ENCODE measurements at places on chromosomes 2 and 18.

- DNase-seq, result no peak
Observed at GRCh38 chr2:127361929-127362885, 25.6 kb downstream of the MAP3K2 start.

GRCh38 chr2:43846140-43846793 lies 7.5 kb downstream of the ABCG8 start:
- no peak for DNase-seq

DNA sequence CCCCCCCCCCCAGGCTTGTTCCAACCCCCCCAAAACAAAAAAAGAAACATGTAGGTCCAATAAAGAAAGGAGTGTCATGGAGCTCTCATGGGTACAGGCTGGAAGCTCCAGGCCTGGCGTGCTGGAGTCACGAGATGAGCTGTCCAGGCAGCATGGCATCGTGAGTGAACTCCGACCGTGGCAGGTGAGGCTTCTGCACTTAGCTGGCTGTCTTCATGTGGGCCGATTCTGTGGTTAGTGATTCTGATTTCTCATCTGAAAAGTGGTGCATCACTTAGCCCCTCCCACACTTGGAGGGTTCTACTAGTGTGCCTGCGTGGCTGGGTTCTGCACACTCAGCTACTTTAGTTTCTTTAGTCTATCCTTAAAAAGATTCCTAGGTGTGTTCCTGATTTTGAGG lies 126.4 kb upstream of the MGAT5 start:
- no peak for DNase-seq

- no peak for DNase-seq
Observed at GRCh38 chr2:45932278-45932975, 281.0 kb downstream of the PRKCE start.

- DNase-seq, result no peak
Observed at GRCh38 chr2:134372611-134373131, 118.8 kb downstream of the MGAT5 start.

DNA sequence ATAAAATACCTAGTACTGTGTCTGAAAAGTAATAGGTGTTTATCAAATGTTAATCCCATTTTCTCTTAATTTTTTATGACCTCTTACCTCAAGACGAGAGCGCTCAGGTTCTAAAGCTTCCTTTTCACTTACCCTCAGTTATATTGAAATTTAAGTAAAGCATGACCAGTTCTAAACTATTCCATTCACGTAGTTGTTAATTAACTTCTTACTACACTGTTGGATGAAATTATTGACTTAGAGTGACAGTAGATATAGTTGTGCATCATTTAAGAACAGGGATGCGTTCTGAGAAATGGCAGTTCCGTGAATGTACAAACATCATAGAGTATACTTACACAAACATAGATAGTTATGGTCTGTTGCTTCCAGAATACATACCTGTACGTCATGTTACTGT lies 20.1 kb upstream of the HTR2B start:
- DNase-seq, result no peak

DNA sequence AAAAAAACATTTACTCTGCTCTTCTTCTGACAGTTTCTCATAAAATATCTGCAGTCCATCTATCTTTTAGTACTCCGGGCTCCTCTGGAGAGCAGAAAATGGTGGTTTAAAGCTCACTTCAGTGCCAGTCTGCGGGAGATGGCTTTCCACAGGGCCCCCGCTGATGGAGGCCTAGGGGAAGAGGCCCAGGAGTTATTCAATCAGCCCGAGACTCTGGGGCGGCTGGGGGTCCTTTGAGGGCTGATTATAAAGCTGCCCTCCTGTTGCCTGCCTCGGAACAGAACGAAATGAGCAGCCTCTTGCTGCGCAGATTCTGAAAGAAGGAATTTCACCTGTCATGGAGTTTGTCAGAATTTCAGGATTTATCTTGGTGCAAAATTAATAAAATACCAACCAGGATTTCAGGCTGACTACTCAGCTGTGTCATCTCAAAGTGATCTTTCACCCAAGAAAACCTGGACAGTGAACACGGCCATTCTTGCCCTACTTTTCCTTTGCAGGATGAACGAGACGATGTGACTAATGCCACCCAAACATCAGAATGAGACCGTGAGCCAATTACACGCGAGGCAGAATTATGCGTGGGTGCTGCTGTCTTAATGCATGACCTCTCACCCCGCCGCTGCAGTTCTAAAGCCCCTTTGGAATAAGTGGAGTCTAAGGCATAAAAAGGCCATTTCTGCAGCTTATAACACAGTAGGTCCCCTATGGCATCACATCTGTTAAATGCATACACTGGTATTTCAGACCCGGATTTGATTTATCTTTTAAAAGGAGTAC lies 273.8 kb downstream of the ZNF521 start:
- DNase-seq, result no peak

DNA sequence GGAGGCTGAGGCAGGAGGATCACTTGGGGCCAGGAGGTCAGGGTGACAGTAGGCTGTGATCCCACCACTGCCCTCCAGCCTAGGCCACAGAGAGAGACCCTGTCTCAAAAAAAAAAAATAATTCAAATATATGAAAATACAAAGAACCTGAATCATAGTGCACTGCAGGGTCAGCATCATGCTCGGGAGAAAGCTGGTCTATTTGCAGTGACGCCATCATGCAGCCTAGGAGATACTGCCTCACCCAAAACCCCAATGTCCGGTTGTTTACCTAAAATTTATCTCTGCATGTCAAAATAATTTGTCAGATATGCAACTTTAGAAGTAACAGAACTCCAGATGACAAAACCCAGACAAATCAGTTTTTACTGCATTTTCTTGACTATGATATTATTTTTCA lies 61.5 kb upstream of the ALKAL2 start:
- no peak for DNase-seq

DNA sequence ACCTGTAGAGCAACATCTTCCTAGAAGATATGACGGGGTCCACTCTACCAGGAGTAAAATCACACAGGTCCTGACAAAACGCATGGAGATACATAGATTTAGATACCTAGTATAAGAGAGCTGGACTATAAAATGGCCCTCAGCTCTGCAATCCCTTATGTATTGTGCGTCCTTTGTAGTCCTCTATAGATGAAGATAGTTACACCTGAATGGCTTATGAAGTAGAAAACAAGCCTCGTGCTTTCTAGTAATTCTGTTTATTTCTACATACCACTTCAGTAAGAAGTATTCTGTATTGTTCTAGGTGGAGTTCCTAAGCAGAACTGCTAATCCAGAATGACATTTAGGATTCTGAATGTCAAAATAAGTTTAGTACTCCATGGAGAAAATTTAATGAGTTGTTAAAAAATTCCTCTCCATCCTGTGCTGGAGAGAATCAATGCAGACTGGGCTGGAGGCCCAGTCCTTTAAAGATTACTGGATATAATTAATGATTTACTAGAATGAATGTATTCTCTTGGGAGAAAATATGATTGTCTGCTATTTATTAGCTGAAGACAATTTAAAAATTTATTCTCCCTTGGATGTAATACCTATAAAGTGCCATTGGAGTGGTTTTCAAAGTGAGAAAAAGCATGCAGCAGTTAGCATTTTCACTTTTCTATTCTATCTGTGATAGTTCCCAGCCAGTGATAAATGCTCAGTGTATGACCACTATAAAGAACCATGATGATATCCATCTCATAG lies 147.3 kb upstream of the UNC80 start:
- no peak for DNase-seq

DNA sequence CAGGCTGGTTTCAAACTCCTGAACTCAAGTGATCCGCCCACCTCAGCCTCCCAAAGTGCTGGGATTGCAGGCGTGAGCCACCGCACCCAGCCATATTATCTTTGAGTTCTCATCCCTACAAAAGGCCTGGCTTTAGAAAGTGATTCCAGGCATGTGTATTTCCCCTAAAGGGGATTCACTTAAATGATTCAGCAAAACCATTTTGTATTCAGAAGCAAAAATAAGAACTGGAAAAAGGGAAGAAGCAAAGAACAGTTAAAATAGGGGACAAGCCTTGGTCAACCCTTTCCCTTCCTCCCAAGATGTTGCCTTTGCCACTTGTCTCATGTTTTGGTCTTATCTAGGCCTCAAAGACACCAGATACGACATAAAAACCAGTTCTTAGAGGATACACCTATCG lies 10.5 kb downstream of the TM4SF20 start:
- no peak for DNase-seq

Measured in stimulated activated CD8-positive, alpha-beta memory T cell treated with anti-CD3 and anti-CD28 coated beads, Interleukin-7, amount 100 ng/mL, for 1 hour (primary cell).